Smooth muscle cell of the pulmonary artery (primary cell): ENCODE measurements at places on chromosomes 2 and 18. TPM values are rescaled to one million over a fixed set of nuclear protein-coding genes. Genes with fewer than 3 reads are reported as not detected.

KRTCAP3 gene
- 0.39 TPM in 1 of 2 replicates, not detected in the other for total RNA-seq

RAB6C gene
- not detected in 2 replicates for total RNA-seq

UGT1A4 gene
- not detected in 2 replicates for total RNA-seq

TTC39C gene
- total RNA-seq = 13.5 and 13.7 TPM in 2 replicates

CCDC102B gene
- total RNA-seq = 7.1 and 64.7 TPM in 2 replicates

NDUFS1 gene
- total RNA-seq = 118 and 126 TPM in 2 replicates

CRYGB gene
- total RNA-seq = not detected in 2 replicates

AP1S3 gene
- total RNA-seq = 18.6 and 41.7 TPM in 2 replicates

CERKL gene
- total RNA-seq = not detected in 2 replicates

CYTIP gene
- 5.5 and 23.5 TPM in 2 replicates for total RNA-seq
